Stimulated activated CD8-positive, alpha-beta memory T cell treated with anti-CD3 and anti-CD28 coated beads, Interleukin-7, amount 100 ng/mL, for 4 hours (primary cell): ENCODE measurements at places on chromosomes 6 and 20.

DNA sequence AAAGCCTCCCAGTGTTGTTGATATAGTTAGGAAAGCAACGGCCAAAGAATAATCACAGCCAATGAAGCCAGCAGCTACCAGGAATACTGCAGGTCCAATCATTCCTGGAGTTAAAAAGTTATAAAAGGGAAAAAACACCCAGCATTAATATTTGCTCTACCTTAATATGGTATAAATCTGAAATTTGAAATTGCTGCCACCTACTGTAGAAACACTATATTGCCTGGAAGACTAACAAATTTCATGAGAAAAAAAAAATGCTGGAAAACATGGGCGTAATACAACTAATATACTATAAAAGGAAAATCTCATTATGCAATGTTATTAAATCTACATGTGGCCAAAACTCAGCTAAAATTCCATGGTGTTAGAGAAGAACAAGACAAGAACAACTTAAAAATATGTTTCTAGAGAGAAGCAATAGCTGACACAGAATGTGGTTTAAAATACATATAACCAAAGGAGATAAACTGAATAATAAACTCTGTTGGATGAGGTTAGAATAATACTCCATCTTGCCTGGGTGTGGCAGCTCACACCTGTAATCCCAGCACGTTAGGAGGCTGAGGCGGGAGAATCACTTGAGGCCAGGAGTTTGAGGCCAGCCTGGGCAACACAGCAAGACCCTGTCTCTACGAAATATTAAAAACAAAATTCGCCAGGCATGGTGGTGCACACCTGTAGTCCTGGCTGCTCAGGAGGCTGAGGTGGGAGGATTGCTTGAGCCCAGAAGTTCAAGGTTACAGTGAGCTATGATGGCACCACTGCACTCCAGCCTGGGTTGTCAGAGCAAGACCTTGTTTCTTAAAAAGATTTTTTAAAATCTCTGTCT is 43.1 kb downstream of the SLC17A5 start:
- no peak for DNase-seq

DNA sequence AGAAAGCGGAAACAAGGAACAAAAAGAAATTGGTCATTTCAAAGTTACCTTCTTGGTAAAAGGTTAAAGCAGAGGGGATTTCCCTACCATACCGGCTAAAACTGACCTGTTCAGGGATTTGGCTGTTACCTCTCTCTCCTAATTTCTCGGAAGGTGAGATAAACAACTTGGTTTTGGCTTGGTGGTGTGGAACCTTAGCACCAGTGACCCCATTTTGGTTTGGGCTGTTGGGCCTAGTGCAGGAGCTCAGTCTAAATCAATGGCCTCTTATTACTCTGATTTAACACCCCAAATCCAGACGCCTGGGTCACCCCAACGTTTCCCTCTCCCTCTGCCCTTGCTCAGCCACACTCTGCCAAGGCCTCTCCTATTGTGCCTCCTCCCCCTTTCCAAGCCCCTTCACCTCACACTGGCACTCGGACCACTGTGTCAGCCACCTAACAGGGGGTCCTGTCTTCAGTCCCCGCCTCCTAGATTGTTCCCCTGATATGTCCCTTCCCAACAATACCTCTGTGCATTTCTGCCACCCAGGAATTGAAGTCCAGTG is 8.3 kb downstream of the NCR2 start:
- DNase-seq: no peak

DNA sequence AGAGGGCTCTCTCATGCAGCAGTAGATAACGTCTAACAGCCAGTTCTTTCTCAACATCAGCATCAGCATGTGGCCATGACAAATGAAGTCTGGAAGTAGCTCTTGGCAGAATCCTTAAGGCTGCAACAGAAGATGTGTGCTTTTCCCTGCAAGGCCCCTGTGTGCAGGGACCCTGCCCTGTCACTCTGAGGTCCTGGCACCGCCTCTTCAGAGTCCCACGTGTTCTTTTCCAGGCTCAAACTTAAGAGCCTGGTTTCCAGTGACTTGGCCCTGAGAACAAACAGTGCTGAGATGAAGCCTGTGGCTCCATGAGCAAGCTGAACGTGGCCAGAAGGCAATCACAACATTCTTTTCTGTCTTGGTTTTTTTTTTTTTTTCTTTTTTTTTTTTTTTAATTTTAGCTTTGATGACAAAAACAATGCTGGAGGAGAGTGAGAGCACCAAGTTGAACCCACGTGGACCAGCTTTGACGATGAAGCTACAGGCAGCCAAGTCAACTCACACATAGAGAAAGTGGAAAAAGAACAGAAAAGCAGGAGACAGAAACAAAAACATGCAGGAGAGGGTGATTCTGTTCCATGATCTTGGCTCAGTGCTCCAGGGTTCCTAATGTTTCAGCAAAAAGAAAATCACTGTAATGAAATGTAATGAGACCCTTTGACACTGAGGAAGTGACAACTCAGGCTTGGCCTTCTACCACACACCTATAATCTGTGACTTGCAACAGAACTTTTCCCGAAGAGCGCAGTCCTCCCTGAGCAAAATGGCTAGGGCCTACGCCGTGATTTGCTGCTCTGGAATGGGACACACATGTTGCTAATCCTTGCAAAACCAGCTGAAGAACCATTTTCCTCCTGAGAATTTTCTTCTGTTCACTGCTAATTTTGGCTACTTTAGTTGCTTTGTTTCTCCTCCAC is 86.1 kb downstream of the FOXC1 start:
- no peak for DNase-seq

- DNase-seq: no peak
Measured at GRCh38 chr6:43939281-43940070, 169.5 kb downstream of the VEGFA start.

- no peak for DNase-seq
Measured at GRCh38 chr6:14721103-14721758, 524.6 kb upstream of the JARID2 start.

GRCh38 chr6:64085126-64085525 is 449.5 kb downstream of the PHF3 start:
- DNase-seq: no peak

DNA sequence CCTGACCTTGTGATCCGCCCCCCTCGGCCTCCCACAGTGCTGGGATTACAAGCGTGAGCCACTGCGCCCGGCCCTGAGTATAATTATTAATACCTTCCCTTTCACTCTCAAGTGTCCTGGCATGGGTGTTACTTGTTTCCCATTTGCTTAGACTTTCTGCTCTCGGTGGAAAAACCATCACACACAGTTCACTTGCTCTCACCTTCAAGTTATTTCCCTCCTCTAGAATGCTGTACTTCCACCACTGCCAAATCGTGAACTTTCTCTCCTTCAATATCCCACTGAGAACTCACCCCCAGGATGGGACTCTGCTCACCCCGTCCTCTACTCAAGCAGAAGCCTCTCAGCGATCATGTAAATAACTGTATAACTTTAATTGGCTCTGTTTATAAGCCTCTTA is 4.6 kb upstream of the HIVEP1 start:
- no peak for DNase-seq

- no peak for DNase-seq
Measured at GRCh38 chr6:129884211-129884610, 23.1 kb upstream of the TMEM244 start.

- DNase-seq: no peak
Measured at GRCh38 chr6:27129095-27129815, 118.2 kb upstream of the PRSS16 start.

- no peak for DNase-seq
Measured at GRCh38 chr6:107561306-107561705, 71.4 kb downstream of the SOBP start.

GRCh38 chr6:134636186-134636799 is 313.6 kb downstream of the ALDH8A1 start:
- DNase-seq: peak; percentile 11

GRCh38 chr6:133130863-133131262 is 110.3 kb upstream of the EYA4 start:
- DNase-seq: no peak

DNA sequence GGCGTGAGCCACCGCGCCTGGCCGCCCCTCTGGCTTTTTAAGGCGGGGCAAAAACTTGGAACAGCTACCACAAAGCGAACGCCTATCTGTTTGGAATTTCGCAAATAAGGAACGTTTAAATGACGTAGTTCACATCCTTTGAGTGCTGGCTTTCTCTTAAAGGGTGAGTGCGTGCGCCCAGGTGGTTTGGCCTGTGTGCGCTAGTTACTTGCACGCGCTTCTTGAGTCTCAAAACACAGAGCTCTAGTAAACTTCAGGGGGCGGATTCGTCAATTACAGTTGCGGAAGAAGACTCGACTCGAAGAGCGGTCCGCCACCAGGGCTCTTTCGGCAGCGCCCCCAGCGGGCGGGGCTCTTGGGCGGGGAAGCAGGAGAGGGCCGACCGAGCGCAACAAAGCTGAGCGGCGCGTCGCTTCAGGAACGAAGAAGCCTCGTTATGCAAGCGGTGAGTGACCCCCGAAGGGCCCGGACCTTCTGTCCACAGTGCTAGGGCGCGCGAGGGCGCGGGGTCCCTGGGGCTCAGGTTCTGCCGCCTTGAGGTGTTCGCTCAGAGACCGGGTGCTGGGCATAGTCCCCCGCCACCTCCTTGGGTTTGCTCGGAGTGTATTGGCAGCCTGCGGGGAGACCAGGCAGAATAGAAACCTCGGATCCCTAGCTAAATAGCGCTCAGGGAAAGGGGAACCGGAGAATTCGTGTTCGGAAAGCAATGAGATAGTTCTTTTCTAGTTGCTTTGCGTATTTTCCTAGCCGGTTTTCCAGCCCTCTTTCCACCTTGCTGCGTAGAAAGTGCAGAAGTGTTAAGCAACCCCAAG is at the start of gene SYCP2L:
SYCP2L (plus strand) TSS at position 362 of the 812 bp plus-strand sequence; CDS start at position 437, 75 bp downstream.
- no peak for DNase-seq

DNA sequence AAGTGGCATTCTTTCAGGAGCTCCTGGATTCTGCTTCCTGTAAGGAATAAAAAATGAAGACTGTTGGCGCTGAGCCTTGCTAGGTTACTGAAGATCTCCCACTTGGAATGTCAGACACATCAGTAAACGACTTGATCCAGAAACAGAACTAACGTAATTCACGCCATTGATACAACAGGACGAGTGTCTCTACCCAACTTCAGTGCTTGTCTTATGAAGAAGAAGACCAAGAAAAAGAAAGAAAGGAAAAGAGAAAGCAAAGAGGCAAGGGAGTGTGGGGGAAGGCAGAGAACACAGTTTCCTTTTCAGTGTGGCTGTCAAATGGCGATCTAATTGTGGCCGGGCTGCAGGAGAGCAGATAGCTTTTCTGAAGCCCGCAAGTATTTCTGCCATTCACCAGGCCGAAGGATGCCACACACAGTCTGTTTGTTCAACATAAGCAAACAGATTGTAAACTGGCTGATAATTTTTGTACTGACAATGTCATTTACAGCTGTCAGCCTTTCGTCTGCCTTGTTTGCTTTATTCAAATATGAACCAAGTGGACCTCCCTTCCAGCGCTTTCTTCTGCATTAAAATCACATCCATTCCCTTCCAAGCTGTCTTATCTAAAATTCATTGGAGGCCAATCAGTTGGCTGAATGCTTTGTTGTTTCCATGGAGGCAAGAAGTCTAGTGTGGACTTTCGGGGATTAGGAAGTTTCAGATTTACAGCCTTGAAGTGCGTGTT is 180.6 kb downstream of the FOXA2 start:
- DNase-seq: no peak

- DNase-seq: no peak
Measured at GRCh38 chr20:62138204-62138543, 5.0 kb downstream of the PSMA7 start.

GRCh38 chr6:74834967-74835366 is 370.9 kb downstream of the COL12A1 start:
- no peak for DNase-seq

DNA sequence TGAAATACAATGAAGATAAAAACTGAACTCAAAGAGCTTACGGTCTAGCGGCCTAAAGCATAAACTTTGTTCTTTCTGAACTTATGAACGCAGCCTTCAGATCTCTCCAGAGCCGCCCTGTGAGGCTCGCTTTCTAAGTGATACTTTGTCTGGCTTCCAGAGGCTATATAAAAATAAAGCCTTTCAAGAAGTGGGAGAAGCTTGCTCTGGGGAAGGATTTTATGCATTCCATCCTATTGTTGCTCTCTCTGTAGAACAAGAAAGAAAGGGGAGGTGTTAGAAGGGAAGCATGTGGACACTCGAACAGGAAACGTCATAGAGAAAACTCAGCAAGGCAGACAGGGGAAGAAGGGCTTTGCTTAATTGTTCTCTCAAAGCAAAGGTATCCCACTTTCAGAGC is 77.0 kb downstream of the TBX18 start:
- no peak for DNase-seq

GRCh38 chr6:74941424-74941823 is 264.4 kb downstream of the COL12A1 start:
- no peak for DNase-seq

DNA sequence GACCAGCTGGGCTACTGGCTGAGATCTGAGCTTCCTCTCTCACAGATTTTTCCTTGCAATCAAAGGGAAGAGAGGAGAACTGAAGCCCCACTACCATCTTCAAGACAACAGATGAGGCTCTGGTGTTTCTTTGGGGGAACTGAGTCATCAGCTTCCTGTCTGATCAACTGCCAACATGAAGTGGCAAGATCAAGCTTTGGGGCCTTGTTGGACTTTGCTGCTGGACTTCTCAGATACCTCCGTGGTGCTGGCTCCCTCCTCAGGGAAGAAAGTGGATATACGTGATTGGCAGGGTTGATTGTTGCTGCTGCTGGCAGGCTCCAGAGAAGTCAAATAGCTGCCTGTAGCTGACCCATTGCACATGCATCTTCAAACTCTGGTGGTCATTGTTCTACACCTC is 3.6 kb upstream of the TOX2 start:
- DNase-seq: no peak
